ENCODE measurements at places on chromosomes 1 and 21. TPM values are rescaled to one million over a fixed set of nuclear protein-coding genes. Genes with fewer than 3 reads are reported as not detected.
A peak's percentile ranks its signal among the peaks of the same experiment; 100 is the strongest.

PHC2 gene
- total RNA-seq = 226 TPM

OR2G6 gene
- total RNA-seq = not detected

NUP210L gene
- not detected for total RNA-seq

GBP6 gene
- total RNA-seq = 0.21 TPM

CCDC30 gene
- 1.8 TPM for total RNA-seq

SNX7 gene
- 23.4 TPM for total RNA-seq

C1orf74 gene
- total RNA-seq = 12.7 TPM

DCDC2B gene
- total RNA-seq = not detected

ARTN gene
- 3.9 TPM for total RNA-seq

DNA sequence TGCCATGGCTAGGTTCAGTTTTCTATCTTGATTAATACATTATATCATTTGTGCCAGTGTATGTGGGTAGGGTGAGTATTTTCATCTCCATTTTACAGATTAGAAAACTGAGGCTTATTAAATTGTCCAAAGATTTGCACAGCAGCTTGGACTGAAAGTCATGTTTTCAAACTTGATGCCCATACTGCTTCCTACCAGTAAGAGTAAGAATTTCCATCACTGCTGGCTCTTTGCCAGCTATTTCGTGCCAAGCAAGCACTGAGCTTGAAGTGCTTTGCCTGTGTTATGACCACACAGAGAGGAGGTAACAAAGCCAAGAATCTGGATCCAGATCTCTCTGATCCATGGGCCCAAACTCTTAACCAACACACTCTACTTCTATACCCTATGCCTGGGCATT lies 295.0 kb downstream of the VAV3 start:
- DNase-seq = no peak

DNA sequence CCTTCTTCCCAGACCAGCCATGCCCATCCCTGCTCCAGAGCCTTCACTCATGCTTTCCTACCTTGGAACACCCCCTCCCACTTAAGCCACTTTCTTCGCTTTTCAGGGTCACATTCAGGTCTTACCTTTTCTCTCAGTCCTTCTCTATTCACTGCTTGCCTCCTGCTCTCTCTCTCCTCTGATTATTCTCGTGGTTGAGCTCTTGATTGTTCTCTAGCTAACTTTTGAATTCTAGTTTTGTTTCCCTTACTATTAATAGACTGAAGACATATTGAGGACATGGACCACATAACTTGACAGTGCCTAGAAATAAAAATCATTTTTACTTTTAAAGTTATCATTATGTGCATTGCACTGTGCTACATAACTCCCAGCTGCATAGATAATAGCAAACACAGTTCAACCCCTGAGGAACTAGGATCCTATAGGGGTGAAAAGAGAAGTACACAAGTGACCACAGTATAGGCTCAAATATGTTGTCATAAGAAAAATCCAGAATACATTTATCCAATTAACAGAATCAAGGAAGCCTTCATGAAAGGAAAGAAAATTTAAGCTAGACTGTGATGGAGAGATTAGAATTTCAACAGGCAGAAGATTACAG lies 21.5 kb downstream of the INSL5 start:
- no peak for DNase-seq

DNA sequence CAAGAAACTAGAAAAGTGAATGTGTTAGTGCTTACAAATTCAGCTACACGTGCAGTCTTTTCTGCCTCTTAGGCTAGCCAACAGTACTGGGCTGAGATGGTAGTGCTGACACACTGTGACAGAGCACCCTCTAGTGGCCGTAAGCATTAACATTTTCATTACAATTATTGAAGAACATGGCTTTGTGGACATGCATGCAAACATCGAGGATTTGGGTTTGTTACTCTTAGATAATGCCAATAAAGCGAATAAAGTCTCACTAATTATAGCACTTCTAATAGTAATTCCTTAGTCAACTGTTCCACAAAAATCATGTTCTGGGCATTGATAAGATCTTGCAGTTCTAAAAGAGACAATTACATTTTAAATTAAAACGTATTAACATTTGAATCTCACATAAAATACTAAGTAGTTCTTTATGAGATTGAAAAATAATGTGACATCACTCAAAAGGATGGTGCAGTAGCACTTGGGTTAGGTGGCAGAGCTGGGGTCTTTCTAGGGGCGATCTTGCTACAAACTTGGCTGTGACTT lies 47.1 kb downstream of the MYSM1 start:
- peak; percentile 25 for DNase-seq

DNA sequence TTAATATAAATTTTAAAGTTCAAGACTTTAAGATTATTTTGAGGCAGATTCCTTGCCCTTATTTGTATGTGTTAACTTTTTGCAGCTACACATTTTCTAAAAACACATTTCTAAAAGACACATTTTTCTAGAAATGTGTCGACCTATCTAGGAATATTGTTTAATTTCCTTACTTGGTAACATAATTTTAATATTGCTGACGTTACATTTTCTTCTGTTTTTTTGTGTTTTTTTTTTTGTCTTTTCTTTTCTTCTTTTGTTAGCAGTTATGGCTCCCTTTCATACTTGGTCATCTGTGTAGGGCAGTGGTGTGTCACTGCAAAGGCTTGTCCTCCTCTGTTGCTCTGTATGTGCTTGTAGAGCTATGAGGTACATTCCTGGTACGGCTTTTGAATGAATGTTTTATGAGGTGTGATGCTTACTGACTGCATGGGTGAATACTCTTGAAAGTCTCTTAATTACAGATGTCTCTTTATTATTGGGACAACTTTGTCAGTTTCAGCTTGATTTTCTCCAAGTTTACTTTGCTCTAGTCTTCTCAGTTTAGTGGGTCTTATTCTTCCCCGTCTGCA lies 30.1 kb downstream of the LRRC8D start:
- DNase-seq = peak; percentile 39

- no peak for DNase-seq
Measured at GRCh38 chr1:67646145-67647035, 38.6 kb upstream of the GADD45A start.

- no peak for DNase-seq
Measured at GRCh38 chr1:213389061-213389581, 338.1 kb downstream of the RPS6KC1 start.

DNA sequence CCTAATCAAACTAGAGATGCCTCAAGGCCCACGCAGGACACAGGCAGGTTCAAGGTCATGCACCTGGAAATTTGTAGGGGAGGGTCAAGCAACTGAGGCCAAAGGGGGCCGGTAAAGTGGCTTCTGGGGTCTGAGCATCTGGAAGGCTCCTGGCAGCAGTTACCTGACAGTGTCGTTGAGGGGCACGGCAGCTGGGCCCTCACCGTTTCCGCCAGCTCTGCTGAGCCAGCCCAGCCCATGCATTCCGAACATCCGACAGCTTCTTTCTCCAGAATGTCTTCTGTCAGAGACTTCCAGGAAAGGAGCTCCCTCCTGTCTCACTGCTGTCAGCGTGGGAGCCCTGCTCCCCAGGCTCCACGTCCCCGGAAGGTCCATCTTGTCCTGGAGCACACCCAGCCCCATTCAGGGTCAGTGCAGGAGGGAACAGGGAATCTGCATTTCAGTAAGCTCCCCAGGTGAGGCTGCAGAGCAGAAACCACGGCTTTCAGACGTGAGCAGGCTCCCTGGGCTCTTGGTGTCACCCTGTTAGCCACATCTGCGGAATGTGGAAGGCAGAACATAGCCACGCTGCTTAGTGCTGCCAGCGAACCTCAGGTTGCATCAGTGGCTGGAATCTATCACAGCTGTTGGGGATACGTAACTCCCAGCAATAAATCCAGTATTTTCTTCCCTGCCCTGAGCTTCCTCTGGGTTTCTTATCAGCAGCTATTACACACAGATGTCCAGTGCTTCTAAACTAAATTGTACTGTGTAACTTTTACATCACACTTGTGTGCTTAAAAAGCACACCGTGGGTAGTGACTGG lies 36.3 kb upstream of the FAM3B start:
- no peak for DNase-seq

GRCh38 chr1:53495633-53496345 lies 36.6 kb downstream of the DMRTB1 start:
- DNase-seq = no peak

- DNase-seq = no peak
Measured at GRCh38 chr21:29810871-29811270, 128.9 kb downstream of the GRIK1 start.

DNA sequence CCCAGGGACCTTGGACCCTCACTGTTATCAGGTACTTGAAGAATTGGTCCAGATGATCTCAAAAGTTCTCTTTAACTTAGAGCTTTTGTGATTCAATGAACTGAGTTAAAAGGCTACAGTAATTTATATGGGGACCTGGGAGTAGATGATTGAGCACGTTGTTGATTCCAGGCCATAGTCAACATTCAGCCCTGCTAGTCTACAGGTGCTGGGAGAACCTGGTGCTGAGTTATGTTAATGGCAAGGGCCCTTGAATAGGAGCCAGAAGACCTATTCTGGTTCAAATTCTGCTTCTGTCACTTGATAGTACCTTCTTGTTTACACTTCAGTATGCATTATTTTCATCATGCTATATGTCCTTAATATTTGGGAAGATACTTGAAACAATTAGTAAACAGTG lies 11.2 kb downstream of the DYRK3 start:
- no peak for DNase-seq

DNA sequence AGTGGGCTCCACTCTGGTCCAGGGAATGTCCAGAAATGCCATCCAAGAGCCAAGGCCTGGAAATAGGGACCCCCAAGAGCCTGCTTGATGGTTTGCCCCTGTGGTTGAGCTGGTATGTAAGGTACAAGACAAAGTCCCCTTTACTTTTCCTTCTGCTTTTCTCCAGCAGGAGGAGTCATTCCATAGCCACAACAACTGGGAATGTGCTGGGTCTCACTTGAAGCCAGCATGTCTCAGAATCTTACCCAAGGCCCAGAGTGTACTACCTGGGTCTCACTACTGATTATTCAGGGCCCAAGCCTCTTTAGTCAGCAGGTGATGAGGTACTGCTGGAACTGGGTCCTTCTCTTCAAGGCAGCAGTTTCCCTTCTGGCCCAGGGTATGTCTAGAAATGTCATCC lies 62.1 kb upstream of the CD55 start:
- no peak for DNase-seq

- DNase-seq = no peak
Measured at GRCh38 chr1:177208920-177209319, 38.2 kb downstream of the BRINP2 start.

DNA sequence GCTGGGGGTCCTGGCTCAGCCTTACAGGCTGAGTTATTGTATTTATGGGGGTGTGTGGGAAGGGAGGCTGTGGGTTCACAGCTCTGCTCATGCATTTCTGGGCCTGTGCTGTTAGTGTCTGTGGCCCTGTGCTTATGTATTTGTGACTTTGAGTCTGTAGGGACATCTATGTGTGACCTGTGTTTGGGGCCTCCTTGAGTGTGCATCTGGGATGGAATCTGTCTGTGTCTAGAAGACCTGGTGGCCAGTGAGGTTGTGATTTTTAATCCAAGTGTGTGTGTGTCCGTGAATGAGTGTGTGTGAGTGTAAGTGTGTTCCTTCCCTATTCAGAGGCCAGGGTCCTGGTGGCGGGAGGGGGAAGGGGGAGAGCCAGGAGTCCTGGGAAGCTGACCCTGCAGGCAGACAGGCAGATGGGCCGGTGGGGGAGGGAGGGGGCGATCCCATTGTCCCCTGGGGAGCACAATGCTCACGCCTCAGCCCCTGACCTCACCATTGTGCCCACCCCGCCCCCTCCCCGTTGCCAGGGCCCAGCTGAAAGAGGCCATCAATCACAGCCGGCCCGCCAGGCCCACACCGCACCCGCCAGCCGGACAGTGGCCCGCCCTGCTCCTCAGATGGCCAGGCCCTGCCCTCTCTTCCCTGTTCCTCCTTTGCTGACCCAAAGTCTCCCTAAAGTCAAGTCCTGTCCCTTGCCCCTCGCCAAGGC lies 19.6 kb downstream of the SLC27A3 start:
- DNase-seq = no peak

DNA sequence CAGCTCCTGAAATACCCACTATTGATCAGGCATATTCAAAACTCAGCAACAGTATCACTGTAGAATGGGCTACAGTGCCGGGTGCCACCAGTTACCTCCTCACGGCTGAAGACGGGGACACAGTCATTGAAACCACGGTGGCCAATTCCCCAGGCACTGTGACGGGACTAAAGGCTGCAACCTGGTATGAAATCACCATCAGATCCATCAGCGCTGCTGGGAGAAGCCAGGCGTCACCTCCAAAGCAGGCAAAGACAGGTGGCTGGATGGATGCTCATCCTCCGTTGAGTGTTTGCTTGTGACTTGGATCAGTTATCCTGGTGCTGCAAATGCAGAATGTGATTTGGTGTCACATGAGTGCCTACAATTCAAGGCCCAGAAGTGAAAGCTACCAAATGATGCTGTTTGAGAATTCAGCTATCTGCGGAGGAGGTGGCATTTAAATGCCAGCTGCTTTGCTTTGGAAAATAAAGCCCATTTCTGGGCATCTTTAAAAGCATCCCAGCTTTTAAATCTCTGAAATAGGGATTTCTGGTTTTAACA lies 5.1 kb downstream of the FNDC7 start:
- DNase-seq = no peak

DNA sequence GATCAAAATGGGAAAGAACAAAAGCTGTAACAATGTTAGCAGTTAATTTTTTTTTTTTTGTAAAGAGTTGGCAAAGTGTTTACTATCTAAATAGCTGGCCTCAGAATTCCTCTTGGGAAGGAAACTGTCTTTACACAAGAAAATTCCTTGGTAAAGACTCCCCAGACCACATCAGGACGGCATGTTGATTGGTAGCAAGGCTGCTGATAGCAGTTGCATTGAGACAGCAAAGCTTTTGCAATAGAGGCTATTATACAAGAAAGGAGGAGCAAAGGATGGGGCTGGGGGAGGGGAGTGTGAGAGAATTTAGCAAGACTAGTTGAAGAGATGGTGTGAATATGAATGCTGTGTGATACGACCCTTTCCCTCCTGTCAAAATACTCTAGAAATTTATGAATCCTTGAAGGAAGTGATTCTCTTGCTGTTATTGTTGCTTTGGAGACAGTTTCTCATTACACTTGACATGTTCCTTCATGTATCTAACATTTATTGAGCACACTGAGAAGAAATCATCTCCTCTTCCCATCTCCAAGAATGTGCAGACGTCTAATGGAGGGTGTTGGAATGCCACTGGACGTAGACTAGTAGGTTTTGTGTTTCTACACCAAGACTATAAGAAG lies 355.6 kb downstream of the SIPA1L2 start:
- DNase-seq = no peak

Data from kidney epithelial cell (primary cell).